Activated CD8-positive, alpha-beta memory T cell treated with anti-CD3 and anti-CD28 coated beads for 24 hours (primary cell): ENCODE measurements at places on chromosomes 11 and 22.

DNA sequence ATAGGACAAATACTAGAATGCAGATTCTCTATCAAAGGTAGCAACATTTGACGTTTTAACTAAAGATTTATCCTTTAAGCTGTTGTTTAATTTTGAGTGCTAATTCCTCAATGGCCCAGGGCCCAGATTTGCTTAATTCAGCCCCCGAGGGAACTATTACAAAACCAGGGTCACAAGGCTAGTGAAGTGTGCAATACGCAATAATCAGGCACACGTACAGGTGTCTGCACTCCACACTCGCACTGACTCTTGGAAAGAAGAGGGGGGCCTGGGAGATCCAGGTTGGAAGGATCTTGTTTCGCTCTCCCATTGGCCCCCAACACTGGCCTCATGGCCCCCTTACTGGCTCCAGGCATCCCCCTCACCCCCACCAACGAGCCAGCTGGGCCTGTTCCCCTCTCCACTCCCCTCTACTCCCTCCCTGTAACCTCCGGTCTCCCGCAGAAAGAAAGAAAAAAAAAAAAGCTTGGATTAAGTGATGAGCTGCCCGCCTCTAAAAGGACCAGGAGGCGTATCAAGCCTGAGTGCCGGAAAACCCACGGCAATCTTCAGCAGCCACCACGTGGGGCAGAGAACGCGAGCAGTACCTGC lies 2.2 kb upstream of the KIRREL3 start:
- no peak for DNase-seq

GRCh38 chr11:121366038-121366437 lies 73.5 kb downstream of the SC5D start:
- no peak for DNase-seq

DNA sequence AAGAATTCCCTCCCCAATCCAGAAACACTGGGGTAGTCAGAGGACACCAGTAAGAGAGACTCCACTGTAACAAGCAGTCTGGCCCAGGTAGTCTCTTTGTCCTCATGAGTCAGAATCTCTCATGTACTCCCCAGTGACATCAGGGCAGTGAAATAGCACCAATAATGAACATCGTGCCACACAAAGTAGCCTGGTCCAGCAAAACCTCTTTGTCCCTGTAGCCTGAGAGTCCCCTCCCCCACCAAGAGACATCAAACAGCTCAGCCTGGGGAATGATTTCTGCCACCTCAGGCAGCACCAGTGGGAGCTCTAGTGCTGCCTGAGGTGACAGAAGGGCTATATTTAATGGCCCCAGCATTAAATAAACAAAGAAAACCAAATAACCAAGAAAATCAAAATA lies 88.1 kb downstream of the SBF2 start:
- no peak for DNase-seq

DNA sequence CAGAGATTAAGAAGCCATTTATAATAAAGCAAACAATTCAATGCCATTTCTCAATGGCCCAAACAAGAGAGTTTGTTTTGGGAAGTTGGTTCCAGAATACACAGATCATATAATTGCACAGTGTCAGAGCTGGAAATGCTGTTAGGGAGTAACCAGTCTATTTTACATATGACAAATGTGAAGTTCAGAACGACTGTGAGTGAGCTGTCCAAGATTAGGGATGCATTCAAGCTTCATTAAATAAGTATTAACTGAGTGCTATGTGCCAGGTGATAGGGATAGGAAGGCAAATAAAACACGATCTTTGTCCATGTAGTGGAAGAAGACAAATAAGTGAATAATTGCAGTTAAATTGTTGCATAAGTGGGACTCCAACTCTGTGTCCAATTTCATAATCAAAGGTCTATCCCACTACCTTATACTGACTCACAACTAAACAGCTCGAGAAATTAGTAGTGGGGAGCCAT lies 33.1 kb upstream of the PICALM start:
- no peak for DNase-seq
